ENCODE measurements at places on chromosomes 16 and 17.
A peak's percentile ranks its signal among the peaks of the same experiment; 100 is the strongest.

- no peak for DNase-seq
Measured at GRCh38 chr17:27352448-27353032, 58.6 kb downstream of the WSB1 start.

DNA sequence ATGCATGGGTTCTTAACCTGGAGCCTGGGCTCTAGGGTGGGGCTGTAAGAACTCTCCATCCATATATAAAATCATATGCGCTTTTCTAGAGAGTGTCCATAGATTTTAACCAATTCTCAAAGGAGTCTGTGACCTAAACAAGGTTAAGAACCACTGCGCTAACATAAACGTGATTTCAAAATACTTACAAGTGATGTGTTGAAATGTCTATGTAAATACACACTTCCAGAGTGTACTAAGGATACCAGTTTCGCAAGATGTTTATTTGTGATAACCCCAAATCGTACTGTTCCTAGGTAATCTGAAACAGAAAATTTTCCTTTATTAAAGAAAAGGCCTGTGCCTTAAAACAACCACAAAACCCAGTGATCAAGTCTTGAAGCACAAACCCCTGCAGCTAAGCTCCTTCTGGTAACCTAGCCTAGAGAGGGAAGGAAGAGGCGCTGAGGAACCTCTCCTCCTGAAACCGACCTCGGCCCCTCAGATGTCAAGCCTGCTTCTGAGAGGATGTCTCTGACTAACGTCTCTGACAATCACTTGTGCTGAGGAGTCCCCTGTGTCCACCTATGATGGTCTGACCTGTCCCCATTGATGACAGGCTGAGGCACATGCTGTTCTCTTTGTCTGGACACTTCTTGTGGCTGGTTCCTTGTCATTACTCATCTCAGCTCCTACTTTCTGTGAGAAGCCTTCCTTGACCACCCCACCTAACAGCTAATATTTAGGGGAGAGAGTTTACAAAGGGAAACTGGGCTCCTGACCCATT lies 32.2 kb downstream of the SNN start:
- no peak for DNase-seq

- no peak for DNase-seq
Measured at GRCh38 chr17:29169806-29170591, 10.2 kb downstream of the MYO18A start.

- no peak for DNase-seq
Measured at GRCh38 chr17:71109697-71110096, 940.4 kb downstream of the KCNJ2 start.

- DNase-seq: no peak
Measured at GRCh38 chr17:27379888-27380533, 76.2 kb upstream of the KSR1 start.

DNA sequence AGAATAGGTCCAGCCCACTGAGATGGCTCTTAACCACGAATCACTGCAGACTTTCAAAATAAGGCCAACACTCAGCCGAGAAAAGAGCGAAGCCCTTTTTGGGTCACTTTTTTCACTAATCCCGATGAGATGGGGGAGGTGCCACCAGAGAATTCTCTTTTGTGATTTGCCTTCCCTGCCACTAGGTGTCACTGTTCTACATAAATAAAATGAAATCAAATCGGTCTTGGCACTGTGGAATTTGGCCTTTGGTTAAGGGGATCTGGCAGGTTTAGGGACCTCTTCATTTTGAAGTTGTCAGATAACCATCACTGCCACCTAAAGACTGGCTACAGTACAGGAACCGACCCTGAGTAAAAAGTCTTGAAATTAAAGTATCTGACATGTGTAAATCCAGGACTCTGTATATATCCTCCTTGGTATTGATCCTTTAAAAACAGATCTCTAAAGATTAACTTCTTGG lies 147.0 kb downstream of the HS3ST4 start:
- DNase-seq: peak; percentile 4

DNA sequence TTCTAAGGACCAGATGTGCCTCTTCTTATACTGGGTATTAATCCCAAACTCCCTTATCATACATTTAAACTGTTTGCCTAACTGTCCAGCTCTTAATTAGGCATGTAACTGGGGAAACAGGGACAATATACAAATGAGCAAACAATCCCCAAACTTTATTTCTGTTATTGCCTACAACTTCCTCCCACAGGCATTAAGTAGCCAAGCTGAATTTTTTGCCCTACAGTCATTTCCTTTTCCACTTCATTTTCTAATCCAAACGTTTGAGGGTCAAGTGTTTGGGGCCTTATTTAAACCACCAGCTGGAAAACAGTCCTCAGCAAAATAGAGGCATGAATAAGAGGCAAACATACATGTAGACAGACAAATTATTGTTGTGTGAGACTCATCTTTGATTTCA lies 77.4 kb upstream of the CCL2 start:
- DNase-seq: no peak

GRCh38 chr16:57775661-57776469 lies 26.4 kb downstream of the KIFC3 start:
- no peak for DNase-seq

- DNase-seq: no peak
Measured at GRCh38 chr17:78529251-78529650, 47.9 kb downstream of the DNAH17 start.

- DNase-seq: no peak
Measured at GRCh38 chr16:19223235-19224170, 55.5 kb downstream of the SYT17 start.

DNA sequence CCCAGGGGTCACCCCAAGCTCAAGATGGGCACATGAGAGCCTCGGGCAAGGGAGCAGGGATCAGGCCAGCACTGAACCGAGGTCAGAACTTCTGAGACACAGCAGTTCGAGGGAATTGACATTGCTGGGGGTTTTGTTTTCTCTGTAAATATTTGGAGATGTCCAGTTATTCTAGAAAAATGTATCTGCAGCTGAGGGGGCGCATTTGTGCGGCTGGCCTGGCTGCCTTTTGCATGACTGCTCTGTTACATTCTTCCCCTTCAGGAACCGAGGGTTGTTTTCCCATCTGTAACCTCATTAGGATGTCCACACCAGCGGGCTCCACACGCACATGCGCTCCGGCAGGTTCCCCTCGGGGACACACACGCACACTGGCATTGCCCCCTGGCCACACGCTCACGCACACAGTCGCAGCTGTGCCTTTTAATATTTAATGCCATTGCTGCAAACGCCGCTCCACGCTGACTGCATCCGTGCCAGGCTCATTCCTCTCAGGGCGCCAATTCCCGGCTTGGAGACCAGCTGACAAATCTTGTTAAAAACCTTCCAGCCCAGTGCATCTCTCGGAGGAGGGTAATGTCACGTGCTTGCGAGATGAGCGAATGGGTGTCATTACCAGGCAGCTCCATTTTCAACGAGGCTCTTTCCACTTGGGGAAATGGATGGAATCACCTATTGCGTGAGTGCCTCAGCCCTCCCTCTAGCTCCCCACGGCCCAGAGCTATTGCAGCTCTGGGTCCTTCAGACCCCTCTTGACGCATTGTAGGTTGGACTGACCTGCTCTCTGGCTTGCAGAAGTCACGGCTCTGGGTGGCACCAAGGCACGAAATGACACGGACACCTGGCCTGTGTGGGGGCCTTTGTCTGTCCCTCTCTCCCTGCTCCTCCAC lies 13.1 kb downstream of the CCR7 start:
- no peak for DNase-seq

DNA sequence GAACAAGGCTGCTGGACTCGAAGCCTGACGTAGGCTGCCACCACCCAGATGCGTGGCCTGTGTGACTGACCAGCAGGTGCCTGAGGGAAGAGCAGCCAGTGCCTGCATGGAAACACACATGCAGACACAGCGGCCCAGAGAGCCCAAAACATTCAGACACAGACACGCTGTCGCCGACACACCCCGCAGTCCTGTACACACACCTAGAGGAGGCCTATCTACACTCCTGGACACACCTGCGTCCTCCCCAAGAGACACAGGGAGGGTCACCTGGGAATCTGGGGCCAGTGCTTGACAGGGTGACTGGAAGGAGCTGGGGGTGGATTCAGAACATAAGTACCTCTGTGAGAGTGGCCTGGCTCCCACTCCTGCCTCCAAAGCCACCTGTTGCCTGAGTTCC lies 6.1 kb upstream of the TSPOAP1 start:
- DNase-seq: no peak

DNA sequence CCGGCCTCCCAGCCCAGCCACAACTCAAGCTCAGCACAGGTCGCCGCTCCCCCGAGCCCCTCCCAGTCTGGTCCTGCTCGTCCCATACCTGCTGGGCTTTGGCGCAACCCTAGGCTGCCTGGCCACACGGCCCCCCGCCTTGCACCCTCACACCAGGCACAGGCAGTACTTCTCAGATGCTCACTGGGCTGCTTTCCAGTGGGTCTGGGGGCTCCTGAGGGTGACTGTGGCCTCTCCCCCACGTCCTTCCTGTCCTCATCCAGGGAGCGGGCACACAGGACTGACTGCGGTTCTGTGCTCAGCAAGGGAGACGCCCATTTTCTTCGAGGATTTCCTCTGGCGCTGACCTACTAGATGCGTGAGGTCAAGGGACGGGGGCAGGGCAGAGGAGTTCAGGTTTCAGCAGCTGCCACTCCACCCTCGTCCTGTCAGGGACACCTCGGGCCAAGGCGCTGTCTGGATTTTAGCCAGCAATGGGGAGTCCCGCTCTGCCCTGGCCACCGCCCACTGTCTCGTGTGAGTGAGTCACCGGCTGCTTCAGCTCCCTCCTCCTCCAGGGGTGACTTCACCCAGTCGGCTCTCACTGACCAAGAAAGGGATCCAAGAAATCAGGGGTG lies 115.8 kb downstream of the NPIPB11 start:
- DNase-seq: peak; percentile 42

DNA sequence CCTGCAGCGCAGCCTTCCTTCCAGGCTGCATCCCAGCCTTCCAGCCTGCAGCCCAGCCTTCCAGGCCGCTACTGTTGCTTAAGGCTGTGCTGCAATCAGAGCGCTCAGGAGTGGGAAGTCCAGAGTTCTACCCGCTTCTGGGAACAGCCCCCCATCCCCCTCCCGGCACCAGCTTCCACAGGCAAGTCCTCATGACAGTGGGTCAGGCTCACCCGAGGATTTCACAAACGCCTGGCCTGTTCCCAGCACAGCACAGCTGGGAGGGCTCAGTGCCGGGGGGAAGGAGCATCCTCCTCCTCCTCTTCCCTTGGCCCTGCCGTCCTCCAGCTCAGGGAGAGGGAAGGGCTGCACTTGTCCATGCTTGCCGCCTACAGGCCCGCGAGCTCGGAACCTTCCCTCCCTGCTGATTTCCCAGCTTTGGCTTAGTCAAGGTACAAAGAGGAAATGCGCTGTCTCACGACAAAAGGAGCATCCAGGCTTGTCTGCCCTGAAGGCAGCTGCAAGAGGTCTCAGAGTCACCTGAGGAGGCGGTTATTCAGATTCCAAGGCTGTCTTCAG lies 8.3 kb downstream of the SOCS3 start:
- DNase-seq: no peak

DNA sequence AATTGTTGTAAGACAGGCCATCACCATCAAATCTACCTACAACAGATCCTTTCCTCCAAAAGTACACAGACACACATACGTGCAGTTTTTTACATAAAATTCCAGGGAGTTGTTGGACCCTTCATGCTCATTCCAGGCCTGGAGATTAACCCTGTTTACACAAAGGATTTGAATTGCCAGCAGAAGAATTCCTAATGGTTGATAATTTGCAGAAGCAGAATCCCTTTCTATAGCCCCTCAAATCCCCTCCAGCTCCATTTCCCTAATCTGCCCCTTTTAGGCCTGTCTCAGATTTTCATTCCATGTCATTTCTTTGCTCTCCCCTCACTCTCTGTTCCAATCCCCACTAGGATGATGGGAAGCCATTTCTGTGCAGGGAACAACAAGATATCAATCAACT lies 102.9 kb upstream of the TOX3 start:
- no peak for DNase-seq

DNA sequence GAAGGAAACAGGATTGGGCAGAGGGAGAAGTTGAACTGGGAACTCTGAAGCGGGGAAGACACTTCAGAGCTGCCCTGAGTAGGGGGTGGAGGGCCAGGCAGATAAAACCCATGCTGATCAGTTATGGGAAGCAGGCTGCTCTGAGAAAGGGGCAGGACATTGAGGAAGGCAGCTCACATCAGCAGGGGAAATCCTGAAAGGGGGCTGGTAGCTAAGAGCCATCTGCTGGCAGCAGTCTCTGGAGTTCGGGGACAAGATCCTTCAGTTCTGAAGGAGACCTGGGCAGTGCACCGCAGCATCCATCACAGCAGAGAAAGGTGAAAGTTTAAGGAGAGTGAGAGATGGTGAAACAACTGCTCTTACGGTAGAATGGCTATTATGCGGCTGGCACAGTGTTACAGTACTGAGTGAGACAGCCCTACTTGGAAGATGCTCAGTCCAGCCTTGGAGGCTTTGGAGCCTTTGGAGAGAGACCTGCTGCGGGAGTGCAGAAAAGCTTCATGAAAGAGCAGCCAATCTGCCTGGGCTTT lies 5.4 kb upstream of the KIF18B start:
- DNase-seq: no peak

GRCh38 chr17:33688771-33689170 lies 395.7 kb upstream of the ASIC2 start:
- DNase-seq: no peak

DNA sequence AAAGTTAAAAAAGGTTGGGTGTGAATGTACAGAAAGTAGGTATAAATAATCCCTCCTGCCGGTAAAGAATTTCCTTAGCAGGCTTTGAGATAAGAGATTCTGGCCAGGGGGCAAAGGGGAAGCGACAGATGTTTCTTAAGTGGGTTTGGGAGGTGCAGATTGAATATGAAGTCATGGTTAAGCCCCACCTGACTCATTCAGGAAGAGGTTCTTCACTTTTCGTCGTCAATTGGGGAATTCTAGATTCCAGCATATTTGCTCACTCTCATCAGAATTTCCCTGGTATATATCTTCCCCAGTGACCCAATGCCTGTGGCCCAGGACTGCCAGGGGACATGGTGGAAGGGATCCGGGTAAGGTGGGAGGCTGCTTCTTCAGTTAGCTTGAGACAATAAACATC lies 127.8 kb downstream of the CPPED1 start:
- no peak for DNase-seq

DNA sequence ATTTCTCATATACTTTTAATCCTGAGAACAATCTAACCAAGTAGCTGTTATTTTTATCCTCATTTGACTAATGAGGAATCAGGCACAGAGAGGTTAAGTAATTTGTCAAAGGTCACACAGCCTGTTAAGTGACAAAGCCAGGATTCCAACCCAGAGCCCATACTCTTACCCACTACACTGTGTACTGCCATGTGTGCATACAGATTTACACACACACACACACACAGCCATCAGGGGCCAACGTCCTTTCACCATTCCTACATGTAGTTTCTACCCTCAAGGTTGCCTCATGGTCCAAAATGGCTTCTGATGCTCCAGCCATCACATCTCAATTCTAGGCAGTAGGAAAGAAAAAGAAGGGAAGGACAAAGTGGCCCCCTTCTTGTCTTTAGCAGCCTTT lies 22.1 kb downstream of the TMEM186 start:
- DNase-seq: no peak
